Panc1 (cell line): ENCODE measurements at places on chromosomes 3 and 15. TPM values are rescaled to one million over a fixed set of nuclear protein-coding genes. Genes with fewer than 3 reads are reported as not detected.

Gene CHRM5
- total RNA-seq = not detected

DNA sequence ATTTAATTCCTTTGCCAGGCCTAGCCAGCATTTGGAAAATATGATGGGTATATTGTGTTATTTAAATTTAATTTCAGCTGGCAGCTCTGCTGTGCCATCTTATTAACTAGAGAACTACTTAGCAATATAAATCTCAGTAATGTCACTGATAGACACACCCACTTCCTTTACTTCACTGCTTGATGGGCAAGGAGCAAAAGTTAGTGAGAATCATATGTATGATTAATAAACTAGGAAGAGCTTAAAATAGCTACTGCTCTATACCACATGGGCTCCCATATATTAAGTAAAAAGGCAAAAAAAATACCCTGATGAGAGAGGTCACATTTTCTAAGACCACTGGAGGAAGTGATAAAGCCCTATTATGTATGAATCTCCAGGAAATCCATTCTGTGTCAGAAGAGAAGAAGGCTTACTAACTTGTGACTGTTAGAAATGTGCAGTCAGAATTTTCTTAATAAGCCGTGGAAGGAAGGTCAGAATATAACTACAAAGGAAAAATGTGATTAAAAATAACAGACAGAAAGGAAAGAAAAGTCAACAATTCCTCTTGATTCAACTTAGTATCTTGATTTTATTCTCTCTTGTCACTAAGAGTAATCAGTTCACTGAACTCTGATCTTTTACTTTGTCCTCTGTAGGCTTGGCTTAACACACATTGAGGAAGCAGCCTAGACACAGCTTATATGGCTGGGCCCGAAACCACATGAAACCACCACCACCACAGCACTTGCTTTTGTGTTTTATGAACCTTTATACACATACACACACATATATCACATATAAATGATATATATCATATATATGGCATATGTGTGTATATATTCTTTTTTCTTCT, 1233.9 kb upstream of the ALCAM start:
- H3K27me3 ChIP-seq = no peaks in the 10 kb centered on the region
- no peaks in the 10 kb centered on the region for H3K36me3 ChIP-seq
- no peak overlapping the region for H3K27ac ChIP-seq
- DNase-seq = no peak

GRCh38 chr3:101413656-101414055, 93.3 kb upstream of the IMPG2 start:
- no peaks in the 10 kb centered on the region for H3K4me1 ChIP-seq
- H3K27ac ChIP-seq = no peak overlapping the region
- no peaks in the 10 kb centered on the region for H3K36me3 ChIP-seq
- H3K4me3 ChIP-seq = no peak overlapping the region
- H3K27me3 ChIP-seq = no peaks in the 10 kb centered on the region

- no peak for DNase-seq
- H3K4me3 ChIP-seq = no peak overlapping the region
- H3K27me3 ChIP-seq = no peaks in the 10 kb centered on the region
- H3K36me3 ChIP-seq = no peaks in the 10 kb centered on the region
- no peak overlapping the region for H3K27ac ChIP-seq
These were observed 292.3 kb downstream of the TLE3 start for GRCh38 chr15:69805248-69805953.

DNA sequence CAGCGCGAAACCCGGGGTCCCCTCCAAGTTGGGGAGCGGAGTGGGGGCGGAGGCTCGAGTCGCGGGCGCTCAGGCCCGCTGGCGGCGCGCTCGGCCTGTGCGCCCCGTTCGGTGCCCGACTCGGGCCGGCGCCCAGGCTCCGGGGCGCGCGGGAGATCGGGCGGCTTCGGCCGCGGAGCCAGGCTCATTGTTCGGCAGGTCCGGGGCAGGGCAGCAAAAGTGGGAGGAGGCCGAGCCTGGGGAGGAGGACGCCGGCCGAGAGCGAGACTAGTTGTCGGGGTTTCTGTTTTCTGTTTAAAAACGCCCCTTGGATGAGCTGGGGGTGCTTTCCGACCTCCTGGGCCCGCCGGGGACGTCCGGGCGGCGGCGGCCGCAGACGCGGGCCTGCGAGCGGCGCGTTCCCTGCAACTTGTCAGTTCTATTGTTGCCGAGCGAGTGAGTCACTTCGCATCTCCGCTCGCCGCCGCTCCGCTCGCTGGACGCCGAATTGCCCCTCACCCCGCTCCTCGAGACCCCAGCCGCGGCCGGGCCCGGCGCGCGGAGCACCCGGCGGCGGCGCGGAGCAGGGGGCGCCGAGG, 676 bp downstream of the TCF12 start:
- DNase-seq = no peak
- no peaks in the 10 kb centered on the region for H3K27me3 ChIP-seq
- peaks cover 32% of the 10 kb centered on the region; the same call in 1 of the 2 replicates for H3K4me1 ChIP-seq
- H3K36me3 ChIP-seq = peaks cover 30% of the 10 kb centered on the region

DNA sequence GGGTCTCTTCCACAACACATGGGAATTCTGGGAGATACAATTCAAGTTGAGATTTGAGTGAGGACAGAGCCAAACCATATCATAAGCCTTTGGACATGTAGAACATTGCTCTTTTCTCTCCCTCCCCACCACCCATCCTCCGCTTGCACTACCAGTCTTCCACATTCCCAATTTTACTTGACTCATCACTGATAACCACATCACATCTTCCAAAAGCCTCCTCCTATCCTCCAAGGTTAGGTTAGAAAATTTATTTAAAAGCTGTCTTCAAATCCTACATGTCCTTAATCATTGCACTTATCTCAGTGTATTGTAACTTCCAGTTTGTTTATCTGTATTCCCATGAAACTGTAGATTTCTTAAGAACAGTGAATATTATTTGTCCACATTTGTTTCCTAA, 10.4 kb downstream of the ZBED2 start:
- H3K27me3 ChIP-seq = no peaks in the 10 kb centered on the region
- DNase-seq = no peak
- no peaks in the 10 kb centered on the region for H3K36me3 ChIP-seq
- H3K27ac ChIP-seq = no peak overlapping the region
- H3K4me3 ChIP-seq = no peak overlapping the region
